ENCODE measurements at places on chromosomes 4 and X.
A peak's percentile ranks its signal among the peaks of the same experiment; 100 is the strongest.

GRCh38 chr4:56689201-56689969, 8.3 kb upstream of the HOPX start:
- no peak for DNase-seq

- DNase-seq: no peak
Observed at GRCh38 chrX:109858602-109859341, 125.7 kb upstream of the ACSL4 start.

DNA sequence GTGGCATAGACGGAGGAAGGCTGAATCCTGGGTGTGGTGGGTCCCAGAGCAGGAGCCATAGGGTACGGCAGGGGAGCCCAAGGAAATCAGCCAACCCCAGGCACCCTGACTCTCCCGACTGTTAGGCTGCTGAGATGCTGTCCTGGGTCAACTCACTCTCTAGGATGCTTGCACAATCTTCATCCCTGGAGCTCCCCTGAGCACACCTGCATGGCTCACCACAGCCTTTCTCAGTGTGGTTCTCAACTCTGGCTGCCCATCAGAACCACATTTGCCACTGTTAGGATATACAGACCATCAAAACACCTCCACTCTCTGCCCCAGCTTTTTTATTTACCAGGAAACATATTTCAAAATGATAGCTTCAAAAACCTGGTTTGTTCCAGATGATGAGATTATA, 236.3 kb downstream of the FBXW7 start:
- no peak for DNase-seq

- DNase-seq: no peak
Observed at GRCh38 chr4:118939169-118939783, 50.6 kb downstream of the SYNPO2 start.

GRCh38 chr4:4308800-4309441, 18.9 kb downstream of the ZBTB49 start:
- DNase-seq: no peak

GRCh38 chr4:76282941-76283689, 23.4 kb upstream of the STBD1 start:
- DNase-seq: no peak

GRCh38 chr4:148982200-148982599, 540.0 kb upstream of the NR3C2 start:
- no peak for DNase-seq

DNA sequence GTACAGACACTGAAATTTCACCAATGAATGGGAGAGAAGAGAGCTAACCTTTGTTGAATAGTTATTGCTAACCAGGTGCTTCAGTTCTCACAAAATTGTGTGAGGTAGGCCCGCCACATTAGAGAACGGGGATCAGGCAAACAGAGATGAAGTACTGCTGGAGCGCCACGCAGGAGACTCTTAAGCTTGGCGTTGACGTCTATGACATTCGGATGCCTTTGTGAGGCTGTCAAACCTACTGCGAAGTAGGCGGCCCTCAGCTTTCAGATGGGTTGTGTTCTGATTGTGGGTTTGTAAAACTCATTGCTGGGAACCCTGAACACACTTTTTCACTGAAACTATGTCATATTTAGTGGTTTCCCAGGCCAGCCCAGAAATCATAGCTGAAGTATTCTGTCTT, 173.6 kb downstream of the CBR4 start:
- DNase-seq: no peak

- no peak for DNase-seq
Observed at GRCh38 chrX:153491918-153492317, 2.9 kb upstream of the BGN start.

DNA sequence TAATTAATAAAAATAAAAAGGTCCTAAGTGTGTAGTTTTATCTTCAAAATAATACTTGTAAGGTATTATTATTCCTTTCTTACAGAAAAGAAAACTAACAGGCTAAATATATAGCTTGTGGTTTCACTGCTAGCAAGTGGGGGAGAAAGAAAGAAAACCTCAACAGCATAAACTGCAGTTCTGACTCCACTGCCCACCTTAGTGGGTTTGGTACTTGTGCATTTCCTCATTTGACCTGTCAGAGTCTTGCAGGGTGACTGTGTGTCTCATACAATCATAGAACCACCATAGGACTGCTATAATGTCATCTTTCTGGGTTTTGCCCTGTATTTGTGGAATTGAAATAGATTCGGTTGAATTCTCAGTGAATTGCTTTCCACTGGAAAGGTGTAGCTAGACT, 94.7 kb upstream of the PUDP start:
- no peak for DNase-seq

GRCh38 chrX:2484256-2484655, 16.5 kb downstream of the DHRSX start:
- peak; percentile 48 for DNase-seq

- DNase-seq: no peak
Observed at GRCh38 chr4:134546279-134546678, 344.7 kb upstream of the PABPC4L start.

GRCh38 chr4:187212446-187213080, 488.9 kb upstream of the FAT1 start:
- DNase-seq: peak; percentile 59

DNA sequence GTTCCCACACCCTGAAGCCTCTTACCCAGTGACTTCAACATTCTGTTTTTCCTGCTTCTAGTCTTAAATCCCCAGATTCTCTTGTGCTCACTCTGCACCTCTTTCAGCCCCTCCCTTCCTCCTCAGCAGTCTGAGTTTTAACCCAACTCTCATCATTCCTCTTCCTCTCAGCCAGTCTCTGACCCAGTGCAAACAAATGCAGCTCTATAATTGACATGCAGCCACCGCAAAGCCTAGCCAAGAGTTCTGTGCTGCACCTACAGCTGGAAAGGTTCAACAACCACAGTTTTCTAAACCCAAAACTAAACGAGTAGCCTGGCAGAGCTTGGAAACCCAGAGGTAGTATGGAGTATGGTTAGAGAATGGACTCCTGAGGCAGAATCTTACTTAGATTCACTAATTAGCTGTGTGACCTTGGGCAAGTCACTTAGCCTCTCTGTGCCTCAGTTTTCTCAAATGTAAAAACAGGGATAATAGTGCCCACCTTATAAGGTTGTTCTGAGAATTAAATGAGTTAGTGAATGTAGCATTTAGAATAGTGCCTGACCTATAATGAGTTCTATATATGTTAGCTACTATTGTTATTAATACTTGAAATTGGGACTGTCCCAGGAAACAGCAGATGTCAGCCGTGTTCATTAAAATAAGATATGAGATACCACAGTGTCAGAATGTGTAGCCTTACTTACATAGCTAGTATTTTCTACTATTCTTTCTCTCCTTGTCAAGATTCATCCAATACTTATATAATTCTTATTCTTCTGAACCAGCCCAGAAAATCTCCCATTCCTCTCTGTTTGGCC, 3.5 kb downstream of the TMEM154 start:
- no peak for DNase-seq

GRCh38 chr4:5799406-5799805, 88.4 kb downstream of the EVC start:
- DNase-seq: no peak

DNA sequence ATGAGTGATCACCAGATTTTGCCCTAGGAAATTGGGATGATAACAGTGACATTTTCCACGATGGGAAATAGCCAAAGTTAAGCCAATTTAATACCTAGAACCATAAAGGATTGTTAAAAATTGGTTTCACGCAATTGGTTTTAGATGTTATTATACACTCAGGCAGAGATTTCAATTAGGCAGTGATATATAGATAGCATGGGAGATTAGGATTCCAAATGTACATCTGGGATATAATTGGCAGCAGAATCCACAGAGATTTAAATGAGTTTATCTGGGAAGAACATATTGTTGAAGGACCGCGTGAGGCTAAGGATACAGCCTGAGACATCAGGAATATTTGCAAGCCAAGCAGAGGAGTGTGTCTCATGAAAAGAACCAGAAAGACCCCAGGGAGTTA, 351.6 kb downstream of the GPM6A start:
- no peak for DNase-seq

- DNase-seq: no peak
Observed at GRCh38 chr4:110643096-110643495, 20.2 kb upstream of the PITX2 start.

DNA sequence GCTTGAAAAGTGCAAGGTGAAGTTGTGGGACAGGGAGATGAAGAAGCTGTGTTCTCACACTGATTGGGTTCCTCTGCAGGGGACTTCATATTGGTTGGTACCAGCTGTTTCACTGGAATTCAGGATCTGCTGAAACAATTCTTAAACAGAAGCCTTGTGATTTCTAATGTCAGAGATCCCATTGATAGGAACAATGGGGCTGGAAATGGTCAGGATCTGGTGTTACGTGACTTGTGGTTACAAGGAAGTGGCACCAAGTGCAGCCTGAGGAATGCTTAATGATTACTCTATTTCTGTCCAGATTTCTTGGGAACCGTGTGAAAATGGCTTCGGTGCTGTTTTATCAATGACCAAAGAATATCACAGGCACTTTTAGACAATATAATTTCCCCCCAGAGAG, 68.1 kb downstream of the MOSPD2 start:
- no peak for DNase-seq

GRCh38 chrX:41332005-41332404, 2.0 kb upstream of the DDX3X start:
- no peak for DNase-seq

GRCh38 chr4:101960431-101960830, 169.9 kb downstream of the BANK1 start:
- no peak for DNase-seq

DNA sequence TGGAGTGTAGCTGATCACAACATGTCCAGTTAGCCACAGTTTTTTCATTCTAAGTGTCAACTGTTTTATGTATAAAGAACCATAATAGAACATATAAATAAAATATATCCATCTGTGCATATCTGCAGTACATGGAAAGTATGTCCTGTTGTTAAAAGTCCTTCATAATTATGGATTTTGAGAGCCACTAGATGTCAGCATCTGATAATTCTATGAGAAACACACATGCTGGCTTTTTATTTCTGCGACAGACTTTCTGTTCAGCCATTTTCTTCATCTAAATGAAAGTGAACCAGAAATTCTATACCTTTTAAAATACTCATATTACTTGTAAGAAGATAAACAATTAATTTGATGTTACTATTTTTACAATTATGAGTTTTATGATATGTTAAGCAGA, 251.5 kb downstream of the GPM6A start:
- no peak for DNase-seq

DNA sequence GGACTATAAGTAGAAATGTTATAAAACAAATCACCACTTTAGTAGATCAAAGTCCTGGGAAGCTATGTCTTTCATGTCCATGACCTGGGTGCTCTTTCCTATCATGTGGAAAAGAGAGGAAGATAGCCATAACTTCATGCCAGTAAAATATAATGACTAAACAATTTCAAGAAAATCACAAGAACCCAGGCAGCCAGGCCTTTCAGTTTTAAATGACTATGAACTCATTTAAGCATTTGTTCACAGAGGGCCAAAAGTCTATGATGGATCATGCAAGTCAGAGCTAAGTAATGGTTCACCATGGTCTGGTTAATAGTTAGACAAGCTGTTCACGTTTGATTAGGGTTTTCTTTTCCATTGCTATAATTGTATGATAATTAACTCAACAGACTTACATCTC, 155.8 kb downstream of the PPARGC1A start:
- DNase-seq: no peak

DNA sequence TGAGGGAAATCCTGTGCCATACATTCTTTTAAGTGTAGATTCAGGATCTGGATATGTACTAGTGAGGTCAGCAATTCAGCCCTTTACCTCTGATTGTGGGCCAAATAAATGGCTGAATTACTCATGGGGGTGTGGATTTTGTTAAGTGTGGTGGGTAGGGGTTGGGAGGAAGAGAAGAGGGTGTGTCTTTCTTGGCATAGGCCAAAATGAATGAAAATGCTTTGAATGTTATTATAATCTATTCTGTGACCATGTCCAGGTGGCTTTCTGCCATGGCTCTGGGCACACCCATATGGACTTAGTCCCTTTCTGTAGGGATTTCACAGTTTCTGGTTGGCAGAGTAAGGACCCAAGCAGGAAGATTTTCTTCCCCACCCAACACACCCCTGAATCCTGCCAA, 244.3 kb downstream of the CBR4 start:
- no peak for DNase-seq

DNA sequence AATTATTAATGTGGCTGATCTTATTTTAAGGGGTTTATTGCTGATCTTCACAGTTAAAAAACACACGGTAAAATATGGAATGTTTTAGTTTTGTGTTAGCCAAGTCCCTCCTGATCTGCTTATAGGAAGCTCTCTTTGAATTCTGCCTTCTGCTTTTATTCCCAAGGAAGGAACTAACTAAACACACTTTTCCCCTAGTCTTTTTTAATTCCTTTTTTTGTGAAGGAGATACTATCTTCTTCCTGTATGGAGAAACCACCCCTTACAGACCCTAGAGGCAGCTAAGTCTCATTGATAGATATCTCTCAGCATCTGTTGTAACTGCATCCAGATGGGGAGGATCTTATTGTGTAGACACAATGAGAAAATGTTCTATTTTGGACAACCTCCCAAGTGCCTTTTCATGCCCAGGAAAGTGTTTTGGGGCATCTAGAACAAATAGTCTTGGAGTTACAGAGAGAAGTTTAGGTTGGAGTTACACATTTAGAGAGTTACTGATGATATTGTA, 64.4 kb downstream of the AFF1 start:
- no peak for DNase-seq

DNA sequence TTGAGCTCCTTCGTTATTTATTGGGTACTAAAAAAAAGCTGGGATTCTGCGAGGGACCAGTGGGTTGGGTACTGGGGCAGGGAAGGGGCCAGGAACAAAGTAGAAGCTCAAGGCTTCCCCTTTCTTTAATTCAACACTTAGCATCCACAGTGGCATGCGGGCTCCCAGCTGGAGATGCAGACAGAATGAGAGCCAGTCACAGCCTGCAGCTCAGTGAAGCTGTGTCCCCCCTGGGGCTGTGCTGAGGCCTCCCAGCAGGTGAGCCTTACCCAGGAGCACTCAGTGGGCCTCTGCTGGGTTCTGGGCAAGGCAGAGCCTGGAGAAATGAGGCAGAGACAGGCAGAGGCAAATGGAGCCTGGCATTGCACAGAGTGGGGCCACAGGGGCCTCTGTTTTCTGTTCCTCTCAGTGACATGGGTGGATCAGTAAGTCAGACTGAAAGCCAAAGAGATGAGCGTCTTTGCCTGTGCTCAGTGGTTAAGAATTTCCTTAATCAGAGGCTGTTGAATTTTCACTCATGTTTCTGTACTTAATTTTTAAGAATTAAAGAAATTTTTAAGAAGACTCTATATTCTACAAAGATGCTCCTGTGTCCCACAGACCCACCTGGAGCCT, 181.4 kb upstream of the RBPJ start:
- no peak for DNase-seq

DNA sequence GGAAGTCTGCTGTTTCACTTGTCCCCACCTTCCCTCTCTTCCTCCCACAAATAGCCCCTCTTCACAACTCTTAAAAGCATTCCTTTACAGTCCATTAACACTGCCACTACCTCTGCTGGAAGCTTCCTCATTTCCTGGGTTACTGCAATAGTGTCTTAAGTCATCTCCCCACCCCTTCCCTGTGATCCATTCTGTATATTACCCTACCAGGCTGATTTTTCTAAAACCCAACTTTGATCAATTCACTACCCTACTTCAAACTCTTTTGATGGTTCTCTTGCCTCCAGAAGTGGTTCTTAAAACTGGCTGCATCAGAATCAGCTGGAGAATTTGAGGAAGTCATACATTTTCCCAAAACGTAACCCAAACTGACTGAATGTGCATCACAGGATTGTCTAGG, 8.8 kb upstream of the XIAP start:
- no peak for DNase-seq

GRCh38 chr4:11814758-11815157, 386.1 kb upstream of the HS3ST1 start:
- no peak for DNase-seq

Data from left hindlimb (tissue), 1 donor.